ENCODE measurements at places on chromosomes 7 and 10. TPM values are rescaled to one million over a fixed set of nuclear protein-coding genes. Genes with fewer than 3 reads are reported as not detected.
A peak's percentile ranks its signal among the peaks of the same experiment; 100 is the strongest.

DNA sequence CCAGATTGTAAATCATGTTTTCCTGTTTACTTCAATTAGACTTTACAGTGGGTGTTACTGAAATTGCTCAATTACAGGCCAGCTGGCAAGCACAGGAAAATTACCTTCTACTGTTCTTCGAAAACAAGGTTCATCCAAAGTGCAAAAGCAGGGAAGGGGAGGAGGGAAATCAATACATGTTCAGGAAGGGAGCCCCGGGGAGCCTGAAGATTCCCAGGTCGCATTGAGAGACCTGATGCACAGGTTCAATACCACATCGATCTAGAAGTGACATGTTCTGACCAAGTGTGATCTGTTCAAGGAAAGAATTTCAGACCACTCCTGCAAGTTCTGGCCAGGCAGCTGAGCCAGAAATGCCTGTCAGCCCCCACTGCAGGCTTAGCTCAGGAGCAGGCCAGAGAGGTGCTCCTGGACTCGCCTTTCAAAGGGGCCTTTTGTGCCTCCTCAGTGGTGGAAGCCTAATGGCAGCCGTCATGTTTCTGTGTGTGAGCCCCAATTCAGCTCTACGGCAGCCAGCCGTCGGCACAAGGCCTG, 35.9 kb downstream of the FAM53B start:
- DNase-seq = no peak

- no peak for DNase-seq
Observed at GRCh38 chr10:87608756-87609155, 50.9 kb upstream of the PAPSS2 start.

GRCh38 chr7:43637114-43637806, 54.4 kb downstream of the STK17A start:
- no peak for DNase-seq

DNA sequence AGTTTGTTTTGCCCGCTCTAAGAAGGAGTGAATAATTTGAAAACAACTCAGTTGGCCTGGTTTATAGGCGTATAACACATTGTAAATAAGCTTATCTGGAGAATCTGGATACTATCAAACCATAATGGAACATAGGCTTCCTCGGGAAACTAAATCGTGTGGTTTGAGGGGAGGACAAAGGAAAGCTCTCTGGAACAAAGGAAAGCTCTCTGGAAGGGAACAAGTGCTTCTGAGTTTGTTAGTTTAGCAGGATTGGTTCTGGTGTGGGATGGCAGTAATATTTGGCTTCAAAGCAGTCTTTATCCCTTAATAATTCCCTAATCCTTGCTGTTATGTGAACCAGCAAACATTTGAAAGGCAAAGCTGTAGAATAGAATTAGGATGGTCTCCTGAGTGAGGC, 15.0 kb upstream of the SLK start:
- no peak for DNase-seq

DNA sequence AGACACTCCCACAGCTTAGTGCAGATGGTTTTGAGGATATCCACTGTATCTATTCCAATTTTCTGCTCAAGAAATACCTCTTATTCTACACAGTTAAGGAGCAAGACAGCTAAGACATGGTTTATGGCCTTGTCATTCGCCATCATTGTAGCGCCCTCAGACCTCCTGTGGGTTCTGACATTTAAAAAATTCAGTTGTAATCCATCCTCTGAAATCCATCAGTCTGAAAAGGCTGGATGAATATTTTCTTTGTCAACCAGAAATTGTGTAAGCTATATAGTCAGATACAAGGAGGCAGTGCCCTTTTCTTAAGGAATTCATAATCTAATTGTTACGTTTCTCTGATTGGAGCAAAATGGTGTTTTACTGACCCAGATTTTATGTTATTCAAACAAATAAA, 353.6 kb downstream of the GALNT17 start:
- no peak for DNase-seq

DNA sequence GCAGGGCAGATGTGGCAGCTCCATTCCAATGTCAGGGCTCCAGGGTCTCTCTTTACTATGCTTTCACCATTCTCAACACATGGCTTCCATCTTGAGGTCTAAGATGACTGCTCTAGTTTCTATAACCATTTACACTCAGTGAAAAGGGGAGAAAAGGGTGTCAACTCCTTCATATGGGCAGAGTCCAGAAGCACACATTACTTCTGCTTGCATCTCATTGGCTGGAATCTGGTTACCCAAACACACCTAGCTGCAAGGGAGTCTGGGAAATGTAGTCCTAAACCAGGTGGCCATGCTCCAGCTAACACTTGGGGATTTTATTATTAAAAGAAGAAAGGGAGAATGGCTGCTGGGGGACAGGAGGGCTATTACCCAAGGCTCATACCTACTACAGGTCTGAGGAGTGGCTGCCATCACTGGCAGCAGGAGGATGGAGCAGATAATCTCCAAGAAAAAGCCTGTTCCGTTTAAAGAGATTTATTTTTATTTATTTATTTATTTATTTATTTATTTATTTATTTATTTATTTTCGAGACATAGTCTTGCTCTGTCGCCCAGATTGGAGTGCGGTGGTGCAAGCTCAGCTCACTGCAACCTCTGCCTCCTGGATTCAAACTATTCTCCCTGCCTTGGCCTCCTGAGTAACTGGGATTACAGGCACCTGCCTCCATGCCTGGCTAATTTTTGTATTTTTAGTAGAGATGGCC, 29.1 kb upstream of the LBX1 start:
- DNase-seq = peak; percentile 66

DNA sequence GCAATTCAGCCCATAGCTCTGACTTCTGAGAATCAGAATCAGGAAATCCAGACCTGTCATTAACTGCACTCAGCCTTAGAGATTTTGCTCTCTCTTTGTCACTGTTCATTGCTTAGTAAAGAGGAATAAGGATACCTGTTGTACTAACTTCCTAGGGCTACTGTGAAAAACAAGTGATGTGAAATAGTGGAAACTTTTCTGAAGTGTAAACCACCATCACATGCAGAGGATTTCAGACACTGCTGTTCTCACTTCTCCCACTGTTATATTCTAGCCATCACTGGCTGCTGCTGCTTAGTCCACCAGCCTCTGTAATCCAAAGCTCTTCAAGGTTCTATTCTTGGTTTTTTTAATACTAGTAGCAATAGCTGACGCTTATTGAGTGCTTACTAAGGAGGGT, 129.6 kb upstream of the CCDC6 start:
- no peak for DNase-seq

DNA sequence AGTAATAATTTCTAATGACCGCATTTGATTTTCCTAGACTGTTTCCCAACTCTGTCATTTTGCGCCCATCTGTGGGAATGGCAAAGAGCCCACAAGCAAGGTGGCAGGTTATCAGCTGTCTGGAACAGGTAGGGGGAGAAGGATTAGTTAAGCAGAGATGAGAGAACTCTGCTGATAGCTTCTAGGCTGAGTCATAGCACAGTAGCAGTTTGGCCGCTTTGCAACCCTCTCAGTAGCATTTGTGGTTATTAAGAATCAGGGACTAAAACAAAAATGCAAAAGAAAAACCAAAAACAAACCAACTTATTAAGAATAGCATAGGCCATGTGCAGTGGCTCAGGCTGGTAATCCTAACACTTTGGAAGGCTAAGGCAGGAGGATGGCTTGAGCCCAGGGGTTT, 602.7 kb upstream of the SORCS1 start:
- no peak for DNase-seq

GRCh38 chr7:35729061-35729783, 34.3 kb upstream of the HERPUD2 start:
- DNase-seq = no peak

DNA sequence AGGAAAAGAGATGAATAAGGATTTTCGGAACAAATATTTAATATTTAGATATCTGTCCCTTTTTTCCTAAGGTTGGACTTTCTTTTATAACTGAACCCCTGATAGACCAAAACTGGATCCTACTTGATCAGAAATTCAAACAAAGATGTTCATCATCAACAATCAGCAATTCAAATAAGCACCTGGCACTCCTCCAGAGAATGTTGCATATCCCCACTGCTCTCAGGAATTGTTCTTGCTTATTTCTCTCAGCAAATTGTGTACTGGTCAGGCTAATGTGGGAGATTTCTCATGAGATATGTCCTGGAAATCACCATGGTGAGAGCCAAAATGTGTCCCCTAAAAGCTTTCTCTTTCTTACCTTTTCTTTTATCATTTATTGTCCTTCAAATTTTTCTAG, 40.3 kb upstream of the LHFPL3 start:
- no peak for DNase-seq

DNA sequence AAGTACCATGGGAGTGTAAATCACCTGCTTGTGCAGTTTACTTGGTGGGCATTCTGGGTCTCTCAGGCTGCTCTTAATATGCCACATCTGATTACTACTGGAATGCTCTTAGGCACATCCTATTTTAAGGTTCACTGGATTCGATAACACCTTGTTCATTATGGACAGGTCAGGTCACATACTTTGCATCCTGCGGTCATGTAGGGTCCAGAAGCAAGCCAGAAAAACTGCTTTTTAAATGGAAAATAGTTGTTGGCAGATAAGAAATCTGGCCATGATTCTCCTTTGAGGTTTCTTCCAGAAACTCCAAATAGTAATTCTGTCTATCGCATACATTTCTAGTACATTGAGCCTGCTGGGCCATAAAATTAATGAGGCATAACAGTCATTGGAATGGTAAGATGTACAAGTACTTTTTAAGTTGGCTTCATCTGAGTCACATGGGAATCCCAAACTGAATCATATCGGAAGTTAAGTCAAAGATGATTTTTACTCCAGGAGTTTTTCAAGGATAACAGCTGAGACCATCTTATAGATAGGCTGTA, 371.9 kb downstream of the LRRTM3 start:
- DNase-seq = no peak

- DNase-seq = no peak
Observed at GRCh38 chr10:21068026-21068656, 171.0 kb upstream of the NEBL start.

DNA sequence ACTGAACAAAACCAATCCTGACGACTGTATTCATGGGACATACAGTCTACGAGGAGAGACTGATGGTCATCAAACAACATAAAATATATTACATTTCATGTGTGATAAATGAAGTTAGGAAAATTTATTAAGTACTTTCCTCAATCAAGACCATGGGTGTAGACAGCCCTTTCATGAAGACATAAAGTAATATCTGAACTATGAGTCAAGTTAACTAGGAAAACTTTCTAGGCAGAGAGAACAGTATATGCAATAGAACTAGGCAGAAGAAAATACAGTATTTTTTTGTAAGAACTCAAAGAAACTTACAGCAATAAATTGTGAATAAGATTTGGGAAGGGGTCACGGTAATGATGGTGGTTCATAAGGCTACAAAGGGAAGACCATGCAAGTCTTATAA, 112.8 kb downstream of the JMJD1C start:
- DNase-seq = no peak

GRCh38 chr7:138352570-138353461, 107.2 kb upstream of the TRIM24 start:
- DNase-seq = no peak

DNA sequence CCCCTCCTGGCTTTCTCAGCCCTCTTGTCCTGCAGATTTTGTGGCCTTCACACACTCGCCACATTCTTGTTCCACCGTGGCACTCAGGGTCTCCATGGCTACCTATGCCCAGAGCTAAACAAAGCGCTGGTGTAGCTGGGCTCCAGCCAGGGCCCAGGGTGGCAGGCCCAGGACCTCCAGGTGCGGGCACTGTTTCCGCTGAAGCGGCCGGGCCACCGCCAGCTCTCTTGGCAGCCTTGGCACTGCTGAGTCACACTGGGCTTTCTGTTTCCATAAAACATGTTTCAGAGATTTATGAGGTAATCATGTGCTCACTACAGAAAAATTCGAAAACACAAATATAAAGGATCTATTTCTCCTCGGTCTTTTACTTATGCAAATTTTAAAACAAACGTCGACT, 51.3 kb downstream of the AOC1 start:
- DNase-seq = no peak

- no peak for DNase-seq
Observed at GRCh38 chr7:55265836-55266642, 99.1 kb upstream of the LANCL2 start.

GRCh38 chr7:120370954-120371353, 98.0 kb downstream of the KCND2 start:
- DNase-seq = no peak

GRCh38 chr10:43857206-43857930, 208.7 kb upstream of the ZNF32 start:
- DNase-seq = no peak

- no peak for DNase-seq
Observed at GRCh38 chr10:22724773-22725172, 10.4 kb upstream of the PIP4K2A start.

- no peak for DNase-seq
Observed at GRCh38 chr10:71276873-71277272, 42.2 kb upstream of the SLC29A3 start.

DNA sequence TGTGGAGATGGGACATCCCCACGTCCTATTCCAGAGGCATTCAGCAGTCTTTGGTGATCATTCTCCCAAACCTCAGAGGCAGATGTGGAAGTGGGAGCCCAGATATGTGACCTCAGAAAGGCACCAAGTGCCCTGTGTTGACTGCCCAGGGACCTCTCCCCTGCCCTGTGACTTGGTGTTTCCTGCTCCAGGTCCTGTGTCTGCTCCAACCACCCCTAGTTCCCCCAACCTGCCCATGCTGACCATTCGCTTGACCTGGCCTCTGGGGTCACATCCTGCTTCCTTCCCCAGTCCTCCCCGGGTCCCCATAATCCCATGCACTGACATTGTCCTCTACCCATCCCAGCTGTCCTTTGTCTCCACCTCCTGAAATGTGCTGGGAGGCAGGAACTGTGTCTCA, 7.6 kb downstream of the CYP26A1 start:
- no peak for DNase-seq

DNA sequence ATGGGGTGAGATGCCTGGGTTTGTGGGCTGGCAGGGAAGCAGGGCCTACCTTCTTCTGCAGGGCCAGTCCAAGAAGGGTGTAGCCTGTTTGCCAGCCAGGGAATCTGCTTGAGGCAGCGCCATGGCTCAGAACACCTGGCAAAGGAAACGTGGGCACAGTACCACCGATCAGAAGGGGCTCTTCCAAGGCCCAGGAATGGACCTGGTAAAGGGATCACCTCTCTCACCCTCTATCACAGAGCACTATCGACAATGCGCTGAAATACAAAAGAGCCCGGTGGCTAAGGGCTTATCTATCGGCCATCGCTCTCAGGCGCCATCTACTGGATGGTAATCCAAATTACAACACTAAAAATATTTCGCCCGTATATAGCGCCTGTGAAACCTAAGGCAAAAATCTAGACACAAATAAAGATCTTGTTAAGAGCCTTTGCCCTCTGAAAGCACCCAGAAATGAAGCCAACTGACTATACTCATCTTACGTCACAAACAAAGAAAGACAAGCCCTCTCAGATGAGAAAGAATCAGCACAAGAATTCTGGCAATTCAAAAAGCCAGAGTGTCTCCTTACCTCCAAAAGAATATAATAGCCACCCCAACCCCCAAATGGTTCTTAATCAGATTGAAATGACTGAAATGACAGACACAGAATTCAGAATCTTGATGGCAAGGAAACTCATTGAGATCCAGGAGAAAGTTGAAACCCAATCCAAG, 217.8 kb upstream of the HPS1 start:
- DNase-seq = peak; percentile 53

The GRID1 gene
- total RNA-seq = 0.64 TPM

The ZNF92 gene
- total RNA-seq = 19.1 TPM

The LIPK gene
- not detected for total RNA-seq

The TMEM225B gene
- not detected for total RNA-seq

The EN2 gene
- total RNA-seq = 2.2 TPM

The ADCYAP1R1 gene
- not detected for total RNA-seq

The CLDN3 gene
- not detected for total RNA-seq

The CARD11 gene
- total RNA-seq = not detected

The KCNH2 gene
- 0.05 TPM for total RNA-seq

The TUBB8 gene
- total RNA-seq = not detected
